ENCODE measurements at places on chromosomes 11 and 22. TPM values are rescaled to one million over a fixed set of nuclear protein-coding genes. Genes with fewer than 3 reads are reported as not detected.

RAB36 gene
- 6.3 TPM for total RNA-seq

TSKU gene
- total RNA-seq = 67.0 TPM

DNA sequence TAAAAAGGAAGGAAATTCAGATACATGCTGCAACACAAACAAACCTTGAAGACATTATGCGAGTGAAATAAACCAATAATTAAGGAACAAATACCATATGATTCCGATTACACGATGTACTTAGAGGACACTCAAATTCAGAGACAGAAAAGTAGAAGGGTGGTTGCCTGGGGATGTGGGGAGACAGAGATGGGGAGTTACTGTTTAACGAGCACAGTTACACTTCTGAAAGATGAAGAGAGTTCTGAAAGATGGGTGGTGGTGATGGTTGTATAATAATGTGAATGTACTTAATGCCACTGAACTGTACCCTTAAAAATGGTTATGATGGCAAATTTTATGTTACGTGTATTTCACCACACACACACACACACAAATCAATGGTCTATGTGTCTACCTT is 14.7 kb downstream of the ZBTB44 start:
- no peak overlapping the region for H3K4me3 ChIP-seq
- H3K36me3 ChIP-seq = no peaks in the 10 kb centered on the region
- peaks cover 4% of the 10 kb centered on the region for H3K4me1 ChIP-seq
- H3K27ac ChIP-seq = no peak overlapping the region

GRCh38 chr11:117072517-117073461 is 25.4 kb downstream of the SIK3 start:
- DNase-seq = no peak
- H3K4me3 ChIP-seq = no peak overlapping the region
- no peaks in the 10 kb centered on the region for H3K36me3 ChIP-seq
- H3K27me3 ChIP-seq = no peaks in the 10 kb centered on the region

- no peak for DNase-seq
- H3K4me3 ChIP-seq = no peak overlapping the region
- no peaks in the 10 kb centered on the region for H3K4me1 ChIP-seq
- no peak overlapping the region for H3K27ac ChIP-seq
- no peaks in the 10 kb centered on the region for H3K27me3 ChIP-seq
- H3K36me3 ChIP-seq = no peaks in the 10 kb centered on the region
These were observed 58.5 kb upstream of the NTM start for GRCh38 chr11:131311776-131312514.

DNA sequence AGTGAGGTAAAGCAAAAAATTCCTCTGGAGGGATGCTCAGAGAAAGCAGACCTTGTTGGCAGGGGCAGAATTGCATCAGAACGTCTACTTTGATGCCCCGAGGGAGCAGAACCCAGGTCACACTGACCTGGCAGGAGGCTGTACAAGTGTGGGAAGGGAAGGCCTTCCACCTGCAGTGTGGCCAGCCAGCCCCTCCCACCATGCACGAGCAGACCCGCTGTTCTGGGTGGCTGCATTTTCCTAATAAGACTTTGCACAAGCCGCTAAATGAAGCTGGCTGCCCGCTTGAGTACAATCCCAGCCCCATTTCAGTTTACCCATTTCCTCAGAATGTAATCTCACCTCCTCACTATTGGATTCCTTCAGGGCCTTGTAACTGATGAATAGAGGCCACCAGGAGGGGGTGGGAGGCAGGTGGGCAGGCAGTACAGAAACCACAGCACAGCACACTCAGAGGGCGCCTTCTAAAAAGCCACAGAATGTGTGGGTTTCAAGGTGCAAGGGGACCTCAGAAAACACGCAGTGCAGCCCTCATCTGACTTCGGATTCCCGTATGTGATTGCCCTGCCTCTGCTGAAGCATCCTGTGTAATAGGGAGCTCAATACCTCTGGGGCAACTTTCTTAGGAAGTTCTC is 316.6 kb downstream of the OPCML start:
- no peaks in the 10 kb centered on the region for H3K36me3 ChIP-seq
- no peaks in the 10 kb centered on the region for H3K4me1 ChIP-seq
- H3K27ac ChIP-seq = no peak overlapping the region
- no peak overlapping the region for H3K4me3 ChIP-seq
- no peaks in the 10 kb centered on the region for H3K27me3 ChIP-seq

DNA sequence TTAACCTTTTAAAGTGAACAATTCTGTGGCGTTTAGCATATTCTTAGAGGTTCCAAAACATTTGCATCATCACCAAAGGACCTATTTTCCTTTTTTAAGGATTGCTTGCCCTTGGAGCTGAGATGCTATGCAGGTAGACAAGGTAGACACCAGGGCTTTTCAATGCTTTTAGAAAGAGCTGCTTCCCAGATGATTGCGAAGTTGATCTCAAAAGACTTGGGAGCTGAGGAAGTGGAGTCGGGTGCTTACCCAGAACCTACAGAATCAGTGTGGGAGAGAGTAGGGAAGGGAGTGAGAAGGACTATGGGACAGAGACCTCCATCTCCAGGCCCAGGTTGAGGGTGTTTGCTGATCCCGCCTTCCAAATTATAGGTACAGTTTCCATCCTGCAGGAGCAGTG is 11.1 kb upstream of the ALX4 start:
- H3K4me3 ChIP-seq = no peak overlapping the region
- no peaks in the 10 kb centered on the region for H3K27me3 ChIP-seq
- no peak for DNase-seq

- no peaks in the 10 kb centered on the region for H3K27me3 ChIP-seq
- H3K36me3 ChIP-seq = no peaks in the 10 kb centered on the region
- H3K4me3 ChIP-seq = peak overlapping the region; percentile 63
- peak; percentile 66 for DNase-seq
- peaks cover 6% of the 10 kb centered on the region for H3K4me1 ChIP-seq
These were observed 28.3 kb upstream of the WNT11 start for GRCh38 chr11:76234416-76235232.

Data from ovary (tissue), 10 donors.